Dorsolateral prefrontal cortex (tissue), 122 donors: ENCODE measurements at places on chromosomes 16 and 17.

- no peak for DNase-seq
These were observed 21.1 kb downstream of the COX11 start for GRCh38 chr17:54947396-54947795.

DNA sequence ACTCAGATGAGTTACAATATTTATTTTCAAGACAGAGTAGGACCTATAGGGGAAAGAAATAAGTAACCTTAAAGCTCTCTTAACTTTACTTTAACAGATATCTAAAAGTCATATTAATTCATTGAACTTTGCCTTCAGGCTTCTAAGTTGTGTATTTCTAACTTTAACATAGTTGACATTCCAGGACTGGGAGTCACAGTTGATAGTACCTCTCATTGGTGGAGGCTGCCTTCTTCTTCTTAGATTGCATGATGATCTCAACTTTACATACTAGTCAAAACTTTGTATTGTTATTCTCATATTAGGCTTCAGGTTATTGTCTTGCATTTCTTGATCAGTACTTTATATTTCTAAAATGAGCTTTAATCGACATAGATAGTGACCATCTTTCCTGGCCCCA lies 350.1 kb upstream of the KIF2B start:
- no peak for DNase-seq

- DNase-seq, result no peak
These were observed 961 bp downstream of the AMFR start for GRCh38 chr16:56424404-56424764.

GRCh38 chr16:17939122-17939536 lies 397.4 kb downstream of the NPIPA8 start:
- DNase-seq, result no peak

DNA sequence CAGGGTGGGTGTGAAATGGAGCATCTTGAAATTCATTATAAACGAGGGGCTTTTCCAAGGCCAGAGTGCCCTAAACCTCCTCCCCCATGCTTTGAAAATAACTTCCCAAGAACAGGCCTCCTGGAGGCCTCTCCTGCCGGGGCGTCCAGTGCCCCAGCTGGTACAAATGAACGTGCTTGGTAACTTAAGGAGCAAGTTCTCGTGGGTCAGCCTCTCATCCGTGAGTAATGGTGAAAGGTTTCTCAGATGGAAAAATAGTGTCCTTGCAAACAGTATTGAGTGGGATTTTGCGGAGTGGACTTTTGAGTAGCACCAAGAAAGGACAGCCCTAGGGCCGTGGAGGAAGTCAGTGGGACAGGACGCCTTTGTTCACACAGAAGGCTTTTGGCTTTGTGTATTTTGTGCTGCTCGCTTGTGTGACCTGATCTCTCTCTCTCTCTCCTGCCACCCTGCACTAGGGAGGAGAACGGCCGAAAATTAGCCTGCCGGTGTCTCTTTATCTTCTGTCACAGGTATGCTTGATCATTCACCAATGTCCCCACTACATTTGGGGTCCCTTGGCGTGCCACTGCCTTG lies 34.6 kb downstream of the CLEC16A start:
- no peak for DNase-seq

GRCh38 chr17:81688616-81689015 lies 4.8 kb downstream of the HGS start:
- no peak for DNase-seq

- DNase-seq, result no peak
These were observed 24.7 kb downstream of the ZZEF1 start for GRCh38 chr17:4118015-4118743.

GRCh38 chr16:8776129-8776584 lies 21.3 kb downstream of the TMEM186 start:
- DNase-seq, result no peak

DNA sequence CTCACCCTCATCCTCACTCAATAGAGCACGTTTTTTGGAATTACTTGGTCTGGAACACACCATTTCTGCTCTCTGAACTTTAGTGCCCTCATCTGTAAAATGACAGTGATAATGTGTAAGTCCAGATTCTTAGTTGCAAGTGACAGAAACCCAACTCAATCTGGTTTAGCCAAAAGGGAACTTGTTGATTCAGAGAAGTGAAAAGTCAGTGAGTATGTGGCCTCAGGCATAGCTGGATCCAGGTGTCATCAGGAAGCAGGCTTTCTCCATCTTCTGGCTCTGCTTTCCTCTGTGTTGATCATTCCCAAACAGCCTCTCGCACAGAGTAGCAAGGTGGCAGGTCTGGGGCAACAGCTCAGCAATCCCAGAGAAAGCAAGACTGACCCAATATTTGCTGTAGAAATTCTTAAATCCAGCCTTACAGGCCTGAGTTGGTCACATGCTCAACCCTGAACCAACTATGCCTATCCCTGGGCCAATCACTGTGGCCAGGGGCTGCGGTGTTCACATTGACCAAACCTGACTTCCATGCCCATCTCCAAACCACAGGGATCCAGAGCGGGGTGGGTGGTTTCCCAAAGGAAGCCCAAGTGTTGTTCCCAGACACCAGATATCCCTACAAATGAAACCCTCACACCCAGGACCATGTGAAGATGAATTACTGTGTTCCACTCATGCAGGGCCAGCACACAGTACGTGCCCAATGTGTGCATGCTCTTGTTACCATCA lies 23.3 kb upstream of the ALKBH5 start:
- no peak for DNase-seq
